Inflammatory macrophage treated with lipopolysaccharide for 4 hours (primary cell): ENCODE measurements at places on chromosomes 5 and 9.

- no peak for DNase-seq
Observed at GRCh38 chr5:135571066-135571609, 7.7 kb downstream of the CXCL14 start.

- no peak for DNase-seq
Observed at GRCh38 chr9:85055506-85056202, 386.1 kb downstream of the NTRK2 start.

- DNase-seq: no peak
Observed at GRCh38 chr9:69153707-69154521, 20.2 kb upstream of the TJP2 start.

DNA sequence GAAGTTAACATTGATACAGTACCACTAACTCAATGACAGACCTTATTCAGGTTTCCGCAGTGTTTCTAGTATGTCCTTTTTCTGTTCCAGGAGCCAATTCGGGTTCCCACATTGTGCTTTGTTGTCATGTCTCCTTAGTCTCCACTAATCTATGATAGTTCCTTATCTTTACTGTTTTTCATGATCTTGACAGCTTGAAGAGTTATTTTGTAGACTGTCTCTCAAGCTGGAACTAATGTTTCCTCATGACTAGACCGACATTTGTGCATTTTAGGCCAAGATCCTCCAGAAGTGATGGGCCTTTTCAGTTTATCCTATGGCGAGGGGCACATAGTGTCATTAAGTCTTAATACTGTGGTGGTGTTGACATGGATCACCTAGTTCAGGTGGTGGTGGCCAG, 104.2 kb downstream of the MACROH2A1 start:
- DNase-seq: no peak

DNA sequence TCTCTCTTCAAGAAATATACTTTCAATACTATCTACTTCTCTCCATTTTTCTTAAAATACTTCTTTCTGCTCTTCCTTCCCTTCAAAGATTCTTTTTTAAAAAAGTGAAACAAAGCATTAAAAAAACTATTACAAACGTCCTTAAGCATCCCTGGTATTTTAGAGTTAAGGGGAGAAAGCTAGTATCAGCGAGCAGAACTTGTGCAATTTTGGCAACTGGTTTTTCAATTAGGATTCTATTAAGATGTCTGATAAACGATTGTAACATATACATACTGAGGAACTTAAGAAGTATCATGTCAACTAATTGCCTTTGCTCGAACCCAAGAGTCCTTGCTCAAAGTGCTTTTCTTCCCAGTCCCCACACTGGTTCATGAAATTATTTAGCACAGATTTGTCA, 459.2 kb downstream of the BNC2 start:
- no peak for DNase-seq

- no peak for DNase-seq
Observed at GRCh38 chr5:141349917-141350619, at the start of gene PCDHGB1. Gene PCDHGB1 (plus strand): TSS chr5:141350099. CDS start chr5:141350261, 162 bp downstream.

- DNase-seq: no peak
Observed at GRCh38 chr5:150080696-150081435, 5.5 kb downstream of the CSF1R start.

DNA sequence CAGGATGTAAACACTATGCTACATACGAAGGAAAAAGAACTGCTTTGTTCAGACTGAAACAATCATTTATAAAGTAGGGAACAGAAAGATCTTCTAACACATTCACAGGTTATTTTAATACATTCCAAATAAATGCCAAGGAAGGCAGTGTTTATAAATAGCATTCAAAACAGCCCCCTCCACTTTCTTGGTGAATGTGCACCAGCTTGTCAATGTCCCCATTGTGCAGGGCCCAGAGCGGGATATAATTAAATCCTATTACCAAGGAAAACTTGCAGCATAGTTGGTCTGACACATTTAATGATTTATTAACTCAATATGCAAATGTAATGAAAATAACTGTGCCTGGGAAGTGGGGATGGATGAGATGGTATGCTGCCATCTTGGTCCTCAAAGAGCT, 135.9 kb upstream of the RAD23B start:
- DNase-seq: no peak

DNA sequence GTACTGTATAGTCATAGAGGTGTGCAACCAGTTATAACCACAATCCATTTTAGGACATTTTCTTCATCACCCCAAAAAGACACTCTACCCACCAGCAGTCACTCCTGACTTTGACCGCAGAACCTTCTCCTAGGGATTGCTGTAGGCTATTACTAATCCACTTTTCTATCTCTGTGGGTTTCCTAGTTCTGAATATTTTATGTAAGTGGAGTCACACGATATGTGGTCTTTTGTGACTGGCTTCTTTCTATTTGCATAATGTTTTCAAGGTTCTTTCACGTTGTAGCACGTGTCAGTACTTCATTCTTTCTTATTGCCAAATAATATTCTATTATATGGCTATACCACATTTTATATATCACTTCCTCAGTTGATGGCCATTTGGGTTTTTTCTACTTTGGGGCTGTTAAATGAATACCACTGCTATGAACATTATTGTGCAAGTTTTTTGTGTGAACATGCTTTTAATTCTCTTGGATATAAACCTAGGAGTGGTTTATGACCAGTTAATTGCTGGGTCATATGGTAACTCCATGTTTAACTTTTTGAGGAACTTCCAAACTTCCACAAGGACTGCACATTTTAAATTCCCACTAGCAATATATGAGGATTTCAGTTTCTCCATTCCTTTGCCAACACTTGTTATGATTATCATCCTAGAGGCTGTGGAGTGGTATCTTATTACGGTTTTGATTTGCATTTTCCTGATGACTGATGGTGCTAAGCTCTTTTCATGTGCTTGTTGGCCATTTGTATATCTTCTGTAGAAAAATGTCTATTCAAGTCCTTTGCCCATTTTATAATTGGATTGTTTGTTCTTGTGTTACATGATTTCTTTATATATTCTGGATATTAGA, 37.8 kb downstream of the MRRF start:
- DNase-seq: no peak

DNA sequence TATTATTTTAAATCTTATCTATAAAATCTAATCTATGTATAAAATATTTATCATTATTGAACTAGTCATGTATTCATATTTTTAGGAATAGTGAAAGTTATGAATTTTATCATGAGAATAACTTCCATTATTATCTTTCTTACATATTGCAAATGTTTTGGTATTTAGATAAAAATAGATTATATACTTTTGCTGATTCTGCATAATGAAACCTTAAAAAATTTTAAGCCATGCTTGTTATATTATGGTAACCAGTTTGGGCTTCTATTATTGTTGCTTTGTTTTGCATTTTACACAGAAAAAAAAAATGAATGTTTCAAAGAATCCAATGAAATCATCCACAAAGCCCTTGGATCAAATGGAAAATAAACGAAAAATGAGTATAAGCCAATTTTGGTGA, 772.5 kb downstream of the NR2F1-AS1 start:
- no peak for DNase-seq

GRCh38 chr9:137134191-137134590, 4.8 kb upstream of the GRIN1 start:
- no peak for DNase-seq

DNA sequence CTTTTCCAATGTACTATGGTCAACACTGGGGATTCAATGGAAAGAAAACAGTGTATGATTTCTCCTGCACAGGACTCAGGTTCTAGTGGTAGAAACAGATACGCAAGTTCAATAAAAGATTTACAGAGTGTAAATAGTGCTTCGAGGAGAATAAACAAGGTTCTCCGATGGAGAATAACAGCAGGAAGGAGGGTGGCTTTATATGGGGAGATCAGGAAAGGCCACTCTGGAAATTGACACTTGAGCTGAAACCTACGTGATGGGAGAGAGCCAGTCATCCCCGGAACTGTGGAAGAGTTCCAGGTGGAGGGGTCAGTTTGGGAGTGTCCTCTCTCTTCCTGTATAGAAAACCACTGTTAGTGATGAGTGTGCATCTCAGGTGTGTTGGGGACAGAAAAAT, 65.9 kb downstream of the GARNL3 start:
- no peak for DNase-seq

DNA sequence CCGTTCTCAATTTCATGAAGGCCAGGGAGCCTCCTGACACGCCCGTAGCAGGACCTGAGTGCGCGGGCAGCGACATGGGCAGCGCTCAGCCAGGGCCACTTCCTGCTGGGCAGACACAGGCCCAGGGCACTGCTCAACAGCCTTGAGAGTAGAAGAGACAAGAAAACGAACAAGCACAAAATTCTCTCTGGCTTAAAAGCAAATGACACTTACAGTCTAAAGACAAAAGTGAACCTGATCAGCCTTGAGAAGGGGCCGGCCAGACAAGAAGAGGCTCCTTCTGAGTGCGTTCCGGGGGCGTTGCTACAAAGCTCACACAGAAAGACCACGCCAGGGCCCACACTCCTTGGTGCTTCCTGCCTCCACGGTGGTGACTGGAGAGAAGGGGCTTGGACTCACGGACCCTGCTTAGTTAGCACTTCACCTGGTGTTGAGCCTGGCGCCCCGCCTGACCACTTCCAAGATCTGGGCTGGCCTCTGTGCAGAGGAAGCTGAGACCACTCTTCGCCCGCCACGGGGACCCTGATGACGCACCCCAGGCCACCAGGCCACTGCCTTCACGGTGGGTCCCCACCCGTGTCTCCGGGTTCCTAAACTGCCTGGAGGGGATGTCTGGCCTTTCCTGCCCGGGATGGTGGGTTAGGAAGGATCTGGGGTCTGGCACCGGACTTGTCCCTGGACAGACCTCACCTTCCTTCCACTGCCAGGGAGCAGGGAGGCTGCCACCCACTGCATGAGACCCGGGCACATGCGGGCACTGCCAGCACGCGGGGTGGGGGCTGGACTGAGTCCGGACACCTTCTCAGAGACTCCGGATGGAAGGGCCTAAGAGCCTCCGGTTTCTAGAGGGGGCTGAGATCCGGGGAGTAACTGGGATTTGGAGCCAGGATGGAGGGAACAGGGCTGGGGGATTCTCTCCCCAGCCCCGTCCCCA, 1.3 kb downstream of the SLC12A7 start:
- peak; percentile 32 for DNase-seq

DNA sequence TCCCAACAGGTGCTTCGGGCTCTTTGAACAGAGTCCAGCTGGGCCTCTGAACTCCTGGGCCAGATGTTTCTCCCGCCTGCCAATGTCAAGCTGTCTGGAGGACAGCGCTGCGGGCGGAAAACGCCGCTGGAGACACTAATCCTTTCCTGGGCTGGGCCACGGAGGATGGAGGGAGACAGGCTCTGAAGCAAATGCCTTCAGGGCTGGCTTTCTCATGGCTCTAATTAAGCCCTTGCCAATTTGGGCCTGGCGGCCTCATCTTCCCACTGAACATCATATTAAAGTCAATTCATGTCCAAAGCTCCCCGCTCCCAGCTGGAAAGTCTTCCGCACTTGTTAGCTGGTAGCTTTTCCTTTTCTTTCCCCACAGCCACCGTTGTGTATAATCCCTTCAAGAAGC, 72.7 kb downstream of the NTNG2 start:
- no peak for DNase-seq

- DNase-seq: no peak
Observed at GRCh38 chr5:126416266-126416925, 6.8 kb upstream of the GRAMD2B start.

DNA sequence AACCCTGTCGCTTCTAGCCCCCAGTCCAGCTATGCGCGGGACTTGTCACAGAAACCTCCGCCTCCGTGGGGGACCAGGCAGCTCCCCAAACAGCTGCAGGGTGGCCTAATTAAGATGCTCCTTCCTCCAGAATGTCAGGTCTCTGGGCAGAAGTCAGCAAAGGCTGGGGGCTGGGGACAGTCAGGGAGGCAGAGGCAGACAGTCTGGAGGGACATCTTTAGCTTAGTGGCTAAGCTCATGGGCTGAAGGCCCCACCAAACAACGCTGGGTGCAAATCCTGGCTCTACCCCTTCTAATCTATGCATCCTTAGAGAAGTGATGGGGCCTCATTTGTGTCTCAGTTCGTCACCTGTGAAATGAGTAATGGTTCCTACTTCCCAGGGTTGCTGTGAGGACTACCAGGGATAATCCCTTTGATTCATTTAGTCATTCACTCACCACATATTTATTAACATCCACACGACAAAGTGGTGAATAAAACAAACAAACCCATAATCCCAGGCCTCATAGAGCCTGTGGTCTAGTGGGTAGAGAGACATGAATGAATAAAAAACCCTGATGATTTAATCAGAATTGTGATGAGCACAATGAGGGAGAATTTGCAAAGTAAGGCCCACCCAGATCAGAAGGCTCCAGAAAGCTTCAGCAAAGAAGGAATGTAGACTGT, 20.2 kb upstream of the MED27 start:
- no peak for DNase-seq

DNA sequence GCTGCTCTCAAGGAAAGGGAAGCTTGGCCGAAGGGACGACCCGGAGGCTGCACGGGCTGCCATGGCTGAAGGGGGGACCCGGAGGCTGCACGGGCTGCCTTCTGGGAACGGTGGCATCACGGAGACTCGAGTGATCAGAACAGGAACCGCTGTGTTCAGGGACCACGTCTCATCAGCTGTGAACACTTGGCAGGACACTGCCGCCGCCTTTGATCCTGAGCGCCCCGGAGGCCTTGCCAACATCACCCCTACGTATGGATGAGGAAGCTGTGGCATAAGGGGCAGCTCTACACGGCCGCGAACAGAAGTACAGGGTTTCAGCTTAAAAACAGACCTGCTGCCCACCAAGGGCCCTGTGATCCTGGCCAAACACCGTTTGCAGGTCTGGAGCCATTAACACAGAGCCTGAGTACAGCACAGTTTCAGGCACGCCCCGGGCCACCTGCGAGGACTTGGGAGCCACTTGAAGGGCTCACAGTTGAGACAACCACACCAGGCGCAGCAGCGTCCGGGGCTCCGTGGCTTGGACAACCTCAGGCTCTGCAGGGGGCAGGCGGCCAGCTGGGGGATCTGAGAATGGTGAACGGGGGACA, 23.9 kb upstream of the TERT start:
- DNase-seq: no peak

- DNase-seq: no peak
Observed at GRCh38 chr5:53335115-53335514, 145.3 kb upstream of the FST start.

GRCh38 chr5:125401724-125402622, 655.5 kb upstream of the ZNF608 start:
- DNase-seq: no peak

GRCh38 chr9:19922476-19923118, 133.8 kb upstream of the SLC24A2 start:
- DNase-seq: peak; percentile 14

DNA sequence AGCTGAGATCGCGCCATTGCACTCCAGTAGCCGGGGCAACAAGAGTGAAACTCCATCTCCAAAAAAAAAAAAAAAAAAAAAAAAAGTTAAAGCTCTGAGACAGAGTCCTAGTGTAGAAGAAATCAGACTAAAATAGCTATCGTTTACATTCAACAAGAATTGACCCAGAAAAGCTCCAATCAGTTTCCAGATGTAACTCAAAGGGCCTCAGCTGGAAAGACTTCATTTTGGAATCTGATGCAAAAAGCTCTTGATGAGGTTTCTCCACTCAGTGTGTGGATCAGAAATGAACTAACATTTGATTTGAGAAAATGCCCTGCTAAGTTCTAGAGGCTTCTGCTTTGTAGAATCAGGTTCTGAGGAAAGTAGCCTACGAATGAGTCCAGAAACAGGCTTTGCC, 7.2 kb upstream of the C1QTNF2 start:
- no peak for DNase-seq

GRCh38 chr9:93468763-93469456, 15.5 kb upstream of the FAM120AOS start:
- DNase-seq: peak; percentile 71

- DNase-seq: no peak
Observed at GRCh38 chr5:139895046-139895445, 99.4 kb downstream of the PSD2 start.
